ENCODE measurements at places on chromosomes 6 and 20.
A peak's percentile ranks its signal among the peaks of the same experiment; 100 is the strongest.

DNA sequence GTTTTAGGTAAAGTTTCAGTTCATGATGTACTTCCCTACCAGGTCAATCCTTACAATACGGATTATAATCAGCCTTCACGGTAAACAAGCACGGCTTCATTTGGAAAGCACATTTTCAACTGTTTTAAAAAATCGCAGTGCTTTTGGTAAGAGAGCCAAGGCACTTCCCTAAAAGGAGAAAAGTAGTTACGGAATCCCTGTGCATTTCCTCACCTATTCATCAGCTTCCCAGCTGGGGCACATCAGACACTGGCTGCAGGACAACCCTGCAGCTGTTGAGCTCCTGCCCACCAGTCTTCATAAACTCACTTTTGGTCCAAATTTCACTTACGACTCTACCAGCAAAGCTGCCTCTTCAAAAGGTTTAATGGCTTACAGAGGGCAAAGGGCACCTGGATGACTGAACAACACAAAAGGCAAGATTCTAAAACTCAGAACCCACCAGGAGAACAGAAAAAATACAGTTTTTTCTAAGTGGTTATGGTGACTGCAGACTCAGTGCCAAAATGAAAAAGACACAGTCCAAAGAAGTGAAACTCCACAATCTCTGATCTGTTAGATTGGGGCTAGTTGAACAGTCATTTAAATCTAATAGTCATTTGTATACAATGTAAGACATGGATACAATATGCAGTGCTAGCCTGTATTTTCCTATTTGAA is 7.5 kb downstream of the SNX5 start:
- H3K27ac ChIP-seq, result peak overlapping the region; percentile 72
- H3K27me3 ChIP-seq, result no peaks in the 10 kb centered on the region
- H3K4me1 ChIP-seq, result peaks cover 65% of the 10 kb centered on the region
- H3K4me3 ChIP-seq, result peak overlapping the region; percentile 64
- peaks cover 6% of the 10 kb centered on the region for H3K36me3 ChIP-seq

- no peak overlapping the region for H3K4me3 ChIP-seq
- DNase-seq, result no peak
- H3K27ac ChIP-seq, result no peak overlapping the region
Measured at GRCh38 chr20:57244627-57245214, 21.7 kb downstream of the BMP7 start.

- DNase-seq, result no peak
- H3K4me3 ChIP-seq, result no peak overlapping the region
- H3K36me3 ChIP-seq, result no peaks in the 10 kb centered on the region
Measured at GRCh38 chr6:131813991-131814390, 6.2 kb downstream of the ENPP1 start.

GRCh38 chr6:109441069-109441816 is 719 bp downstream of the SMPD2 start:
- H3K4me3 ChIP-seq, result peak overlapping the region; percentile 91
- H3K4me1 ChIP-seq, result peaks cover 29% of the 10 kb centered on the region

GRCh38 chr6:151325075-151326050 is 66.0 kb downstream of the ZBTB2 start:
- H3K27me3 ChIP-seq, result peaks cover 26% of the 10 kb centered on the region
- no peak overlapping the region for H3K27ac ChIP-seq
- DNase-seq, result no peak
- H3K36me3 ChIP-seq, result no peaks in the 10 kb centered on the region
- peaks cover 16% of the 10 kb centered on the region for H3K4me1 ChIP-seq

DNA sequence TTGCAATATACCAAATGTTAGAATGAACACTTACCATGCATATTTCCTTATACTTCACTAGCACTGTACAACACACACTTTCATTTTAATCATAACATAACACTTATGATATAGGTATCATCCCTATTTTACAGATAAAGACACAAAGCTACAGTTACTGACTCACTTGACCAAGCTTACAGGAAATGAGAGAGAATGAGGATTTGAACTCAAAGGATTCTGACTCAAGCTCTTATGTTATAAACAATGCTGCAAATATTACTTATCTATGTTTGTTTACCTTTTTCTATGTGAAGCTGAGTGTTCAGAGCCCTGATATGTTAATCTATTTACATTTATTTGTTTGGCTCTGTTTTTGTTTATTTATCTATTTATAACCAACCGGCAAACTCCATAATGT is 245.4 kb downstream of the PTPRK start:
- DNase-seq, result no peak
- H3K27ac ChIP-seq, result no peak overlapping the region
- H3K4me3 ChIP-seq, result no peak overlapping the region
- no peaks in the 10 kb centered on the region for H3K36me3 ChIP-seq

DNA sequence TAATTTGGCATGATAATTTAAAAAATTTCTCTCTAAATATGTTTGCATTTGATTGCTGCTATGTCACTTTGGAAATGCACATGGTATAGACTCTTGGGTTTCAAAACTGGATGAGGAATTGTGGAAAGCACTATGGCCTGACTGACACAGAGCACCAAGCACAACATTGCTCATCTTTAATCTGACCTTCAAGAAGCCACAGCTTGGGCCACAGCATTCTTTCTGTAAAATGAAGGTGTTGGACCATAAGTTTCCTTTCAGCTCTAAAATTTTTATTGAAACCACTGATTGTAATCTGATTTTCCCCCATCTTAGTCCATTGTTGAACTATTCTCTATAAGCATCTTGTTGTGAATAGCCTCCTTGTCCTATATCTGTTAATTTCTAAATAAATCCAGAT is 41.0 kb downstream of the QKI start:
- H3K27me3 ChIP-seq, result no peaks in the 10 kb centered on the region
- H3K27ac ChIP-seq, result peak overlapping the region; percentile 96
- H3K36me3 ChIP-seq, result peaks cover 15% of the 10 kb centered on the region
- DNase-seq, result no peak
- H3K4me3 ChIP-seq, result no peak overlapping the region

GRCh38 chr20:57451795-57452661 is 60.8 kb downstream of the RBM38 start:
- H3K36me3 ChIP-seq, result no peaks in the 10 kb centered on the region
- peak overlapping the region; percentile 58 for H3K4me3 ChIP-seq
- no peaks in the 10 kb centered on the region for H3K27me3 ChIP-seq

DNA sequence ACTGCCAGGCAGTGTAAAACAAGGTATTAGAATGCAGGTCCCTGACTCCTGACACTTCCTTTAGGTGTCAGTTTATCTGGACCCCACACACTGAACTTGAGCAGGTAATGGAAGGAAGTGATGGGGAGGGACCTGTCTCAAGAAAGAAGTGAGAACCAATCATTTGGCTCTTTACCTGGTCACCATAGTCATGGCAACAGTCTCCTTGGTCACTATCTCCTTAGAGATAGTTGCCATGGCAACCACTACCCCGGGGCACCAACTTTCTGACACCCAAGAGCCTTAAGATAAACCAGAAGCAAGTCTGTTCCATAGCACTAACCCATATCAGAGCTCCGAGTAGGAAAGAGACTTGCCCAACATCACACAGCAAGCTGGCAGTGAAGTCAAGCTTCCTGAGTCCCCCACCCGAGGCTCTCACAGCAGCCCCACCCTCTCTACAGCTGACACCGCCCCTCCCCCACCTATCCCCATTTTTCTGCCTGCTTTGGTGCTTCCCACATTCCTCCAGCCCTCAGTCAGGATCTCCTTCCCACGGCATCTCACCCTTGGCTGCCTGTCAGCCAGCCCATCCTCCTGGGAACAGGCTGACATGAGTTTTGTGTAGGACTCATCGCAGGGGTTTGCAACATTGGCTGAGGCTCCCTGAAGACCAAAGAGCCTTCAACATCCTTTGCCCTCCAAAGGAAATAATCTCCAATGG is 16.3 kb upstream of the HM13 start:
- no peaks in the 10 kb centered on the region for H3K36me3 ChIP-seq
- peaks cover 11% of the 10 kb centered on the region for H3K27me3 ChIP-seq

- H3K36me3 ChIP-seq, result no peaks in the 10 kb centered on the region
- H3K27ac ChIP-seq, result no peak overlapping the region
- H3K4me1 ChIP-seq, result no peaks in the 10 kb centered on the region
- DNase-seq, result no peak
- H3K27me3 ChIP-seq, result peaks cover 6% of the 10 kb centered on the region
Measured at GRCh38 chr6:107473660-107474059, 14.3 kb upstream of the PDSS2 start.

- no peak overlapping the region for H3K4me3 ChIP-seq
- no peak overlapping the region for H3K27ac ChIP-seq
- H3K36me3 ChIP-seq, result no peaks in the 10 kb centered on the region
- DNase-seq, result no peak
- no peaks in the 10 kb centered on the region for H3K4me1 ChIP-seq
Measured at GRCh38 chr6:164283574-164283973, 869.1 kb downstream of the QKI start.

GRCh38 chr6:44217332-44218143 is 812 bp downstream of the MYMX start:
- no peak for DNase-seq
- no peak overlapping the region for H3K27ac ChIP-seq
- no peaks in the 10 kb centered on the region for H3K36me3 ChIP-seq
- H3K4me3 ChIP-seq, result no peak overlapping the region

GRCh38 chr6:70551566-70551965 is 15.2 kb upstream of the SDHAF4 start:
- H3K36me3 ChIP-seq, result peaks cover 6% of the 10 kb centered on the region
- no peak overlapping the region for H3K27ac ChIP-seq
- no peaks in the 10 kb centered on the region for H3K4me1 ChIP-seq

- H3K36me3 ChIP-seq, result no peaks in the 10 kb centered on the region
- no peak overlapping the region for H3K4me3 ChIP-seq
Measured at GRCh38 chr6:82040405-82041221, 206.9 kb downstream of the IBTK start.

DNA sequence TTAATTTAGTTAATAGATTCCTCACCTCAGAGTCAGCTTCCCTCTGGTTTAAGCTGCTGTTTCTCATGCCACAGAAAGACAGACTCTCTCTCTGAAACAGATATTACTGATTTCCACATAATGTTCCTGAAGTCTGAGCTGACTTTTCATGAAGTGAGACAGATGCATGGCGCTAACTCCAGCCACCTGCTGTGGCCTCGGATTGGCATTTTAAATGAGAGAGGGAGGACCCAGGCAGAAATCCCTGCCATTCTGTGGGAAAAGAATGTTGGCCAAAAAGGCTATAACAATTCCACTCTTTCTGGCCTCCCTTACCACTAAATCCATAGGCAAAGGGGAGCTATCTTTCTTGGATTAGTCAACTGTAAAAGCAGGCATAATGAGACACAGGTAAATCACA is 354.1 kb upstream of the CDH4 start:
- no peak for DNase-seq
- no peaks in the 10 kb centered on the region for H3K36me3 ChIP-seq
- no peaks in the 10 kb centered on the region for H3K27me3 ChIP-seq
- H3K4me1 ChIP-seq, result no peaks in the 10 kb centered on the region
- no peak overlapping the region for H3K27ac ChIP-seq

GRCh38 chr20:62030834-62031434 is 34.7 kb downstream of the TAF4 start:
- H3K36me3 ChIP-seq, result peaks cover 3% of the 10 kb centered on the region
- peak overlapping the region; percentile 37 for H3K4me3 ChIP-seq
- no peaks in the 10 kb centered on the region for H3K27me3 ChIP-seq
- H3K27ac ChIP-seq, result peak overlapping the region; percentile 80

- DNase-seq, result no peak
- H3K36me3 ChIP-seq, result no peaks in the 10 kb centered on the region
- H3K4me3 ChIP-seq, result no peak overlapping the region
- H3K27ac ChIP-seq, result no peak overlapping the region
Measured at GRCh38 chr6:80460257-80460865, 353.9 kb downstream of the BCKDHB start.

GRCh38 chr20:58537831-58538230 is 22.6 kb upstream of the APCDD1L start:
- no peaks in the 10 kb centered on the region for H3K4me1 ChIP-seq
- no peak overlapping the region for H3K27ac ChIP-seq
- no peak for DNase-seq

GRCh38 chr20:45269056-45269455 is 14.7 kb upstream of the SLPI start:
- no peaks in the 10 kb centered on the region for H3K36me3 ChIP-seq
- H3K27me3 ChIP-seq, result peaks cover 12% of the 10 kb centered on the region
- no peaks in the 10 kb centered on the region for H3K4me1 ChIP-seq
- DNase-seq, result no peak
- no peak overlapping the region for H3K27ac ChIP-seq

DNA sequence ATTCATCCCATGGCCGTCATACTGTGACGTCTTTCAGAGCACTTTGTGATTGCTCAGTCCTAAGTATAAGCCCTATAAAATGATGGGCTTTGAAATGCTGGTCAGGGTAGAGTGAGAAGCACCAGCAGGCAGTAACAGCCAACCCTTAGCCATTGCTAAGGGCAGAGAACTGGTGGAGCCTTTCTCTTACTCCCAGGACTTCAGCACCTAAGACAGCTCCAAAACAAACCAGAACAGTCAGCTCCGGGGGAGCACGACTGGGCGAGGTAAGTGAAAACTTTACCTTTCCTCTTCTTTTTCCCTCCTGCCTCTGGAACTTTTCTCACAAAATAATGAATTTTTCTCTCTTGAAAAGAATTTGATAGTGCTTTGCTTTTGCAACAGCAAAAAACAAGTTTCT is at the start of gene VIP:
Gene VIP, plus strand, starts transcription at position 104 of the 400 bp plus-strand sequence. CDS start 1,381 bp downstream, outside the sequence.
- H3K27me3 ChIP-seq, result no peaks in the 10 kb centered on the region
- H3K36me3 ChIP-seq, result no peaks in the 10 kb centered on the region
- no peak for DNase-seq
- H3K4me3 ChIP-seq, result no peak within 1 kb of the TSS
- H3K27ac ChIP-seq, result no peak within 1 kb of the TSS

GRCh38 chr6:2891768-2892170 is 11.3 kb downstream of the SERPINB9 start:
- peak overlapping the region; percentile 89 for H3K27ac ChIP-seq
- peaks cover 44% of the 10 kb centered on the region for H3K36me3 ChIP-seq
- H3K4me1 ChIP-seq, result peaks cover 42% of the 10 kb centered on the region
- DNase-seq, result peak; percentile 67
- H3K4me3 ChIP-seq, result peak overlapping the region; percentile 69

DNA sequence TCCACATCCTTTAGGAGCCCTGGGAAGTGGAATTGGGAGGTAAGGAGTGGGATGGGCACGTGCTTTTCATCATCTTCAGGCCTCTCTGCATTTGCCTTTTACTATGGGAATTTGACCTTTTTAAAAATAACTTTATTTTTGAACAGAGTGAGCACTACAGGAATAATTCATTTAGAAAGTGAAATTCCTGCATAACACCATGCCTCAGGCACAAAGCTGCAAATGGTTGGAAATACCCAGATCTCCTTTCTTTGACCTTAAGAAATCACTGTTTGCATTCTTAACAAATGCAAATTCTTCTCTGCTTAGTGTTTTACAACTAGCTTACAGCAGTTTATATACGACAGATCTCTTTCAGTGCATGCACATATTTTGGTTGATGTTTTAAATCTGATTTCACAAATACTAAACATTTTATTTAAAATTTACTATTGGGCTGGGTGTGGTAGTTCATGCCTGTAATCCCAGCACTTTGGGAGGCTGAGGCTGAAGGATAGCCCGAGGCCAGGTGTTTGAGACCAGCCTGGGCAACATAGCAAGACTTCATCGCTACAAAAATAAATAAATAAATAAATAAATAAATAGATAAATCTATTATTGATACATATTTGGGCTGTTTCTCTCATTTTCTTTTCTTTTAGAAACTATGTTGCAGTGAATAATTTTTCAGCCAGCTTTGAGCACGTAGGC is 24.5 kb downstream of the CST8 start:
- peaks cover 2% of the 10 kb centered on the region for H3K27me3 ChIP-seq
- H3K4me1 ChIP-seq, result peaks cover 2% of the 10 kb centered on the region
- no peak overlapping the region for H3K27ac ChIP-seq
- H3K36me3 ChIP-seq, result no peaks in the 10 kb centered on the region

GRCh38 chr6:148217051-148217450 is 125.6 kb upstream of the SASH1 start:
- H3K4me1 ChIP-seq, result no peaks in the 10 kb centered on the region
- peaks cover under 1% of the 10 kb centered on the region for H3K27me3 ChIP-seq
- no peak for DNase-seq
- H3K36me3 ChIP-seq, result no peaks in the 10 kb centered on the region
- no peak overlapping the region for H3K27ac ChIP-seq
- H3K4me3 ChIP-seq, result no peak overlapping the region
